ENCODE measurements at places on chromosomes 6 and 20.

DNA sequence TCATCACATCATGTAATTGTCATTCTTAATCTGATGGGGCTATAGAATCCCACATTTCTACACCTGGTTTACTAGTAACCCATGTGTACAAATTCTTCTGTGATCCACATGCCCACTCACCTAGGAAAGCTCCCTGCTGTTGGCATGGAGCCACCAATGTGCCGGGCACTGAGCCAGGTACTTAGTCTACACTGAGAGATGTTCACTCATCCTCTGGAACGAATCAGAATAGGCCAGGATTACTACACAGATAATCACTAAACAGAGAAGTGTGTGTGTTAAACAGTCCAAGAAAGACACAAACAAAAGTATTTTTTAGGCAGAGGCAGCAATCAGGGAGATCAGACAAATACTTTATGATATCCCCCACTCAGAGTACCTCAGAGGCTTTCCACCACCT is 193.2 kb upstream of the VGLL2 start:
- DNase-seq: no peak

DNA sequence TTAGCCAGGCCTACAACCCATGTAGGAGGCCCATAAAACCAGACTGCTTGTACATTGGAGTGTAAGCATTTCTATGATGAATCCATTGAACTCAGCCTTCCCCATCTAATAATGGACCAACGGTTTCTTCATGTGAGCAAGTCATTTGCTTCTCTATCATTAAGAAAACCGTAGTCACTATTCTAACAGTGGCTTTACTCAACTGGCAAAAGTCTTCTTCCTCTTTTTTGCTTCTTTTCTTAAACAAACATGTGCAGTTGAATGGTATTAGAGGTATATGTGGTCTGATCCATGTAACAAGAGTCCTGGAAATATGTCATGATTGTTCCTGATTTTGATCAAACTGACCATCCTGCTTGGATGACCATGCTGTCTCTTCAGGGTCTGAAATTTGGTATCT is 132.4 kb upstream of the STXBP5 start:
- DNase-seq: no peak

GRCh38 chr6:151058021-151058733 is 181.6 kb upstream of the AKAP12 start:
- no peak for DNase-seq

- no peak for DNase-seq
These were observed 2.5 kb downstream of the NTSR1 start for GRCh38 chr20:62710886-62711702.

- DNase-seq: no peak
These were observed 13.7 kb downstream of the MAS1 start for GRCh38 chr6:159904497-159904911.

- no peak for DNase-seq
These were observed 159.7 kb downstream of the BTBD9 start for GRCh38 chr6:38480036-38480435.

- DNase-seq: no peak
These were observed 176.2 kb upstream of the SASH1 start for GRCh38 chr6:148166339-148166968.

DNA sequence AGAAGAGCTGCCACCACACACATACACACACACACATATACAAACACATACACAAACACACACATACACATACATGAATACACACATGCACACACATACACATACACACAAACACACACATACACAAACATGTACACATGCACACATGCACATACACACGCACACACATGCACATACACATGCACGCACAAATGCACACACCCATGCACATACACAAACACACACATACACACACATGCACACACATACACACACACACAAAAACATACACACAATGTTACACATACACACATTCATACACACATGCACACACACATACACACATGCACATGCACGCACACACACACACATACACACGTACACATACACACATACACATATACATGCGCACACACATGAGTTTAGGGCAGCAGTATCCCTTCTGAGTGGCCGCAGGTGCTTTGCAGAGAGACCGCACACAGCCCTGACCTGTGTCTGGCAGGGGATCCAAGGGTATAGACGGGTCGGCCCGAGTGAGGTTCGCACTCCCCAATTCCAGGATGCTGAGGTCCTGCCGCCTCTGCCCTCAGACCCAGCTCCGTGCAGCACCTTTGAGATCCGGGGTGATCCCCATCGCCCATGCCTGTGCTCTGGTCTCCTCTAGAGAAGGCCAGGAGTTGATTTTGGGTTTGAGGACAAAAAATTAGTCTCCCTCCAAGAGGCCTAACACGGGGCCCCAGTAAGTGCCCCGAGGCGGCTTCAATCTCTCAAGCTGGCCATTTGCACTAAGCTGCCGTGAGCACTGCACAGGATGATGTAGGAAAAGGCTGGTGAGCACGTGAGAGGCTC is 56.8 kb downstream of the TMEM242 start:
- DNase-seq: no peak

DNA sequence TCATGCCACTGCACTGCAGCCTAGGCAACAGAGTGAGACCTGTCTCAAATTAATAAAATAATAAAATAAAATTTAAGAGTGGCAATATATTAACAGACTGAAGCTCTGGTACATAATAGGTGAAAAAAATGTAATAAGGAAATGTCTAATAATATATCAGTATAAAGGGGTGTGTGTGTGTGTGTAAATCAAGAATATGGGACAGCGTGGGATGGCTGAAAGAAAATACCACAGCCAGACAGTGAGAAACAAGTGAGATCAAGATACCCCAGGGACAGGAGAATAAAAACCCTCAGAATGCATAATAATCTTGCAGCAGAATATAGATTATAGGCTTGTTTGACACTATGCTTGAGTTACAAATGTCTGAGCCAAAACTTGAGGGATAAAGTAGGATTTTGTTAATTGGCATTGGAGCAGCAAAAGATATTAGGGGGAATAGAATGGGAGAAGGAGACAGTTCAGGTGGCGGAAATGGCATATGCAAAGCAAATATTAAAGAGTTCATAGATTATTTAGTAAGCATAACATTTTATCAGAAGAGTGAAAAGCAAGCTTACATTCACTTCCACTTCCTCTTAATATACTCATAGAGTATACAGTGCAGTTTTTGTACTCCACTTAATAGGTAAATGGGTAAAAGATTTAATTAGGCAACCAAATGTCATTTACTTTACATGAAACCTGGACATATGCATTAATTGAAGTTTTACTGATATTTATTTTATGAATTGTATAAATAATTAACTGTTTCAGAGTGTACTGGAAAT is 398.5 kb upstream of the GJE1 start:
- DNase-seq: no peak

- no peak for DNase-seq
These were observed 423.7 kb upstream of the MARCKS start for GRCh38 chr6:113433335-113433991.

- DNase-seq: no peak
These were observed 23.0 kb upstream of the ANKRD60 start for GRCh38 chr20:58251348-58251978.

GRCh38 chr20:32010666-32011065 is 428 bp downstream of the CCM2L start:
- DNase-seq: no peak

DNA sequence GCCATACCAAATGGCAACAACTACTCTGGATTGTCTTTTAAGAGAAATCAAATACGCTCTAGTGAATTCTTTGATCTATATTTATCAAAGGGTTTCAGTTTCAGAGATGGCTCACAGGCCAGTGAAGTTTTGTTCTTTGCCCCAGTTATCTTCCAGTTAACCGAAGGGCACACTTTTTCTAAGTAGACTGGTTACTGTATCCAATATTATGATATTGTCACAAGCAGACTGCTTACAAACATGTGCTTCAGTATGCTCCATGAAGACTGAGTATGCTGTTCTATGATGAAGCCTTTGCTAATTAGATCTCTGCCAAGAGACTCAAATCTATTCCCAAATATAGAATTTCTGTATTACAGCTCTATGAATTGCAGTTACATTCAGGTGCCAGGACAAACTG is 181.1 kb downstream of the REV3L start:
- DNase-seq: no peak

DNA sequence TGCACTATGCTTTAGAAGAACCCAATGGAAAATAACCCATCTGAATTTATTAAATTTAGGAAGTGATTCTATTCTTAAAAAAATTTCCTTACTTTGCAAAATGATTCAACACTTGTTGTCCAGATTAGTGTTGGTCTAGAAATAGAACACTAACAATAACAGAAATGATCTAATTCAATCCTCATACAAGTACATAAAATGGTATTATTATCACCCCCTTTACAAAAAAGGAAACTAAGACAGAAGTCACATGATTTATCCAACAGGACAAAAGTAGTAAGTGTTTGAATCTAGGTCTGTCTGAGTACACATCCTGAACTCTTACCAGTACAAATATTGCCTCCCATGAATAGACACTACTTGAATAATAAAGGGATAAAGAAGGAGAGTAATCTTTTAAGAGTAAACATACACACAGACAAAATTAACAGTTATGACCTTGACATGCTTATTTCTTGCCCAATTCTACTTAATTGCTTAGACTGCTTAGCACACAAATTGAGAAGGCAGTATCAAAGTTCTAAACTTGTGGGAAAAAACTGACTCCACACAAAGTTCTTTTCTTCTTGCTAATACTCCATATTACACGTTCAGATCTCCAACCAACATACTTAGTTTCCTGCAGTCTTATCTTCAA is 195.4 kb upstream of the RUNX2 start:
- DNase-seq: no peak

- DNase-seq: peak; percentile 76
These were observed at the start of gene IP6K3 for GRCh38 chr6:33746651-33747100. TSS of gene IP6K3 (minus strand) at chr6:33746905. CDS start at chr6:33735476, 11,429 bp downstream.

GRCh38 chr6:85751374-85752055 is 108.8 kb upstream of the SYNCRIP start:
- DNase-seq: no peak

DNA sequence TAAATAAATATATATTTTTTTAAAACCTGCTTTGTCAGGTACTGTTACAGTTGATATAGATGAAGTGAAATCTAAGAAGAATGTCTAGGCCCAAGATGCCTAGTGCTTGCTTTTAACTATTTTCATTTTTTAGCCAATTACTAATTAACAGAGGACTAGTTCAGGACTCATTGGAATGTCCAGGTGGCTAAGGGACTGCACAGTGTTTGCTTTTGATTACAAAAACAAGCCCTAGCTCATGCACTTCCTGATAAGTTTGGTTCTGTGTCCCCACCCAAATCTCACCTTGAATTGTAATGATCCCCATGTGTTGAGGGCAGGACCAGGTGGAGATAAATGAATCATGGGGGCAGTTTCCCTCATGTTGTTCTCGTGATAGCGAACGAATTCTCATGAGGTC is 417.1 kb downstream of the PLCB1 start:
- DNase-seq: no peak

DNA sequence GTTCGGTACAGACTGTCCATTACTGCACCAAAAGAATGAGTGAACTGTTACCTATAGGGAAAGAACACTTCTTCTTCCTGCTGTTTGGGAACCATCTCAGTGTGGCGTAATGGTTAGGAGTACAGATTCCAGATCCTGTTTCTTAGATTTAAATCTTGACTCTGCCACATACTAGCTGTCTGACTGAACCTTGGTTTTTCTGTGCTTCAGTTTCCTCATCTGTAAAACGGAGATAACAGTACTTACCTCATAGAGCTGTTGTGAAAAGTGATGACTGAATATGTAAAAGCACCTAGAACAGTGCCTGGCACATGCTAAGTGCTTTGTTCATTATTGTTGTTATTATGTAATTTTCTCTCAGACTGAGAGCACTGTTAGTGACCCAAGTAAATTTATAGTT is 39.8 kb downstream of the STX11 start:
- no peak for DNase-seq

- DNase-seq: no peak
These were observed 50.6 kb upstream of the LOC128125822 start for GRCh38 chr6:63521475-63522210.

DNA sequence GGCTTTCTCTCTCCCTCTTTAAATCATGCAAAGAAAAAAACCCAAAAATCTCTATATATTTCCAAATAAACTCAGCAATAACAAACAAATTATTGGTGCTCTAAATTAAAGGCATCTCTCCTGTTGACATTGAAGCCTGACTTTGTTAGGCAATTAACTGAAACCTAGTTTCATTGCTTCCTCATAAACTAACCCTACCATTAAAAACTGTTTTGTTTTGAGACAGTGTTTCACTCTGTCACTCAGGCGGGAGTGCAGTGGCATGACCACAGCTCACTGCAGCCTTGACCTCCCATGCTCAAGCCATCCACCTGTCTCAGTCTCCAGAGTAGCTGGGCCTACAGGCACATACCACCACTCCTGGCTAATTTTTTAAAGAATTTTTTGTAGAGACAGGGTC is 34.9 kb downstream of the PIGU start:
- no peak for DNase-seq

GRCh38 chr6:17729223-17730077 is 22.7 kb upstream of the NUP153 start:
- no peak for DNase-seq

DNA sequence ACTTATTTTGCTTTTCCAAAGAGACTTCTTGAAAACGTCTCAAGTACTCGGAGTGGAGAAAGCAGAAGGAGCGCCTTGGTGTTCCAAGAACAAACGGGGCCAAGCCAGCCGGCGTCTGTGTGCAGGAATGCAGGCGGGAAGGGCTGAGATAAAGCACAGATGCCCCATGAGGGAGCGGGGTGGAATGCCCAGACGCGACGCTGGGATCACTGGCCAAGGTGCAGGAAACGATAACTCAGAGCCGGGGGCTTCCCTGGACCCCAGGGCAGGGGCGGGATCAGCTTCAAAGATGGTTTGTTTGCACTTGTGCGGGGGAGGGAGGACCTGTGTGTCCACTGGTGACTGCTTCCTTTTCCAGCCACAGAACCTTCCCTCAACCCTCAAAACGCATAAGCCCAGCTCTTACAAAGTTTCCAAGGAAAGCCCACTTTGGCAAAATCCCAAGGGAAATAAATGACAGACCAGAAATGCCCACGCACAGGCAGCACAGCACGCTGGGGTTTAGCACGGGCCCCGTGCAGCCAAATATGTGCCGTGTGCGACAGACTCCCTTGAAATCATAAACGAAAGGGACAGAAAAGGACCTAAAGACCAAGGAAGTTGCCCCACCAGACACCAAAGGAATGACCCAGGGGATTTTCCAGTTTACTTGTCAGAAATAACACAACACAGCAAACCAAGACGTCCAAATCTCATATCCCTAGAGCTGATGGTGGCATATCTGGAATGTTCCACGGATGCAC is 113.9 kb downstream of the NFATC2 start:
- no peak for DNase-seq

- no peak for DNase-seq
These were observed 21.1 kb downstream of the COL20A1 start for GRCh38 chr20:63314015-63314471.

DNA sequence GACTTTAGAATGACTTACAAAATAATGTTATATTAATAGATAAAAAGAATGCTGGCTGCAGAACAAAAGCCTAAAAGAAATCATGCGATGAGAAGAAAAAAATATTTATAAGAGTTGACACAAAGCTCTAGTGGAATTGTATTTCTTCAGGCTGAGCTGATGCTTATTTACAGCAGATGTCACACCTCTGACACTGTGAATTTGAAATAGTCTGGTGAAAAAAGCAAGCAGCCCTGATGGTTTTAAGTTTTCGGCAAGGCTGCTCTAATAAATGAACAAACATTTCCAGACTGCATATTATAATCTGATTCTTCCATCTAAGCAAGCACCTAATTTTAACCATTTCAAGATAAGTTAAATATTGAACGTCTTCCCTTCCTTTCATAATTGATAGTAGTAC is 109.9 kb downstream of the LIN28B start:
- no peak for DNase-seq
